Pancreas (tissue), 10 donors: ENCODE measurements at places on chromosomes 16 and 17. TPM values are rescaled to one million over a fixed set of nuclear protein-coding genes. Genes with fewer than 3 reads are reported as not detected.

The CES1 gene
- total RNA-seq, result 11.4 TPM

The AATK gene
- 24.9 TPM for total RNA-seq

The MRC2 gene
- 2.0 TPM for total RNA-seq

The OR2C1 gene
- not detected for total RNA-seq

The BANP gene
- 17.6 TPM for total RNA-seq

The TP53TG3D gene
- total RNA-seq, result not detected

DNA sequence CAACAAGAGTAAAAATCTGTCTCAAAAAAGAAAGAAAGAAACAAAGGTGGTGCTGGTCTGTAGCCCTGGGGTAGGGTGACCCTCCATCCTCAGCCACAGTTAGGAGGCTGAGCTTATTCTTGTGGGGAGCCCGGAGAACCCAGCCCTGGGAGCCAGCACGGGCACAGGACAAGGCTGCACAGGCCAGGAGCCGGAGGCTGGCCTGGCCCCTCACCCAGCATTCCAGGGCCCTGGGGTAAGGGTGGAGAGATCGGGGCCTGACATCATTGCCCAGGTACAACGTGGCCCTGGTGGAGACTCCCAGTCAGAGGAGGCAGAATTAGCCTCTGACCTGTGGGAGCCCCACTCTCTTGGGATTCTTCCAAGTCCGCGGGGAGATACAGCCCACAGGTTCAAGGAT lies 10.3 kb upstream of the KRT17 start:
- H3K4me3 ChIP-seq, result no peak overlapping the region
- H3K4me1 ChIP-seq, result peaks cover 6% of the 10 kb centered on the region
- H3K36me3 ChIP-seq, result no peaks in the 10 kb centered on the region
- DNase-seq, result no peak

- no peak for DNase-seq
- no peaks in the 10 kb centered on the region for H3K36me3 ChIP-seq
- H3K27me3 ChIP-seq, result no peaks in the 10 kb centered on the region
- no peak overlapping the region for H3K4me3 ChIP-seq
- H3K27ac ChIP-seq, result no peak overlapping the region
Measured at GRCh38 chr16:56994311-56994710, 5.0 kb downstream of the NLRC5 start.

GRCh38 chr16:89006036-89006752 lies 29.2 kb upstream of the CBFA2T3 start:
- no peak overlapping the region for H3K4me3 ChIP-seq
- no peaks in the 10 kb centered on the region for H3K36me3 ChIP-seq
- H3K4me1 ChIP-seq, result no peaks in the 10 kb centered on the region
- H3K27me3 ChIP-seq, result no peaks in the 10 kb centered on the region
- DNase-seq, result peak; percentile 49
- no peak overlapping the region for H3K27ac ChIP-seq

DNA sequence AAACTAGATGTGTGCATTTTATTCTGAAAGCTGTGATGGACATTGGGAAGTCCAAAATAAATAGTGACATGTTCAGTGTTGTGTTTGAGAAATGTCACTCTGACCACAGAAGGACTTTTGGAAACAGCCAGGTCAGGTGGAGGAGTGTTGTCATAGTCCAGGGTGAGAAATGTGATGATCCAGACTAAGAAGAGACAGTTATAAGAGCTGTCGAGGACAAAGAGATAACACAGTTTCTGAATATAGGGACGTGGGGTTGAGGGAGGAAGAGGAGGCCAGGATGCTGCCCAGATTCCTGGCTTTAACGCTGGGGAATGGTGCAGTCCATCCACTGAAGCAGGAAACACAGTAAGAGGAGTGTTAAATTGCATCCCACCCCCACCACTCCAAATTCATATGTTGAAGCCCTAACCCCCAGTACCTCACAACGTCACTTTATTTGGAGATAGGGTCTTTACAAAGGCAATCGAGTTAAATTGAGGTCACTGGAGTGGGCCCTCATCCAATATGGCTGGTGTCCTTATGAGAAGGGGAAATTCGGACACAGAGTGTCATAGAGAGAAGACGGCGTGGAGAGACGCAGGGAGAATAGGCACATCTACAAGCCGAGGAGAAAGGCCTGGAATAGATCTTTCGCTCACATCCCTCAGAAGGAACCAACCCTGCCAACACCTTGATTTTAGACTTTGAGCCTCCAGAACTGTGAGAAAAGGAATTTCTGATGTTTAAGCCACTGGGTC lies 71.3 kb downstream of the VAT1L start:
- no peak overlapping the region for H3K4me3 ChIP-seq
- no peak overlapping the region for H3K27ac ChIP-seq
- no peaks in the 10 kb centered on the region for H3K27me3 ChIP-seq
- DNase-seq, result no peak

- H3K4me1 ChIP-seq, result no peaks in the 10 kb centered on the region
- no peaks in the 10 kb centered on the region for H3K27me3 ChIP-seq
- no peak overlapping the region for H3K4me3 ChIP-seq
- no peak for DNase-seq
- H3K36me3 ChIP-seq, result no peaks in the 10 kb centered on the region
Measured at GRCh38 chr16:89633064-89633631, 19.7 kb downstream of the DPEP1 start.

DNA sequence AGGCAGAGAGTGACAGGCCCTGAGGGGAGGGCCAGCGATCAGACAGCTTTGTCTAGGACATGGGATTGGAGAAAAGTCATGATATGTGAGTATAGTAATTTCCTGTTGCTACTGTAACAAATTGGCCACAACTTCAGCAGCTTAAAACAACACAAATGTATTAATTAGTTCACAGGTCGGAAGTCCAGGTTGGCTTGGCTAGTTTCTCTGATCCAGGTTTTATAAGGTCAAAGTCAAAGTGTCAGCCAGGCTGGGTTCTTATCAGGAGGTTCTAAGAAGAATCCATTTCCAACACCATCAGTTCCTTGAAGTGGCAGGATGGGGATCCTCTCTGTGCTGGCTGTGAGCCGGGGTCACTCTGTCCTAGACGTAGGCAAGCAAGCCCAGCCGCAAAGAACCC lies 76.2 kb upstream of the SEC14L1 start:
- DNase-seq, result no peak
- no peaks in the 10 kb centered on the region for H3K27me3 ChIP-seq
- no peaks in the 10 kb centered on the region for H3K36me3 ChIP-seq
- no peaks in the 10 kb centered on the region for H3K4me1 ChIP-seq
- H3K4me3 ChIP-seq, result no peak overlapping the region

DNA sequence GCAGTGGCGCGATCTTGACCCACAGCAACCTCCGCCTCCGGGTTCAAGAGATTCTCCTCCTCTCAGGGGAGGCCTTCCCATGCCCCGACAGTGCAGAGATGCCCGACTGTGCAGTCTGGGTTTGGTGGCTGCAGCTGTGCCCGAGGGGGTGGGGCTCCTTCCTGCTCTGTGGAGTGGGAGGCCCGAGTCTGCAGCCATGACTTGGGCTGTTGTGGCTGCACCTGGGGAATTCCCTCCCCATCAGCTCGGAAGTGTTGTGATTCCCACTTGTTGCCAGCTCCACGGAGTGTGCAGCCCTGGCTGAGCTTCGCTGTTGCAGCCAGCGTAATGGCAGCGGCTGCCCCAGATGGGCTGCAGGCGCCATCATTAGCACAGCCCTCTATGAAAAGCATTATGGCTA lies 66.4 kb upstream of the SMIM36 start:
- no peaks in the 10 kb centered on the region for H3K27me3 ChIP-seq
- H3K27ac ChIP-seq, result peak overlapping the region; percentile 54
- H3K4me3 ChIP-seq, result peak overlapping the region; percentile 21
- DNase-seq, result no peak
- no peaks in the 10 kb centered on the region for H3K36me3 ChIP-seq

DNA sequence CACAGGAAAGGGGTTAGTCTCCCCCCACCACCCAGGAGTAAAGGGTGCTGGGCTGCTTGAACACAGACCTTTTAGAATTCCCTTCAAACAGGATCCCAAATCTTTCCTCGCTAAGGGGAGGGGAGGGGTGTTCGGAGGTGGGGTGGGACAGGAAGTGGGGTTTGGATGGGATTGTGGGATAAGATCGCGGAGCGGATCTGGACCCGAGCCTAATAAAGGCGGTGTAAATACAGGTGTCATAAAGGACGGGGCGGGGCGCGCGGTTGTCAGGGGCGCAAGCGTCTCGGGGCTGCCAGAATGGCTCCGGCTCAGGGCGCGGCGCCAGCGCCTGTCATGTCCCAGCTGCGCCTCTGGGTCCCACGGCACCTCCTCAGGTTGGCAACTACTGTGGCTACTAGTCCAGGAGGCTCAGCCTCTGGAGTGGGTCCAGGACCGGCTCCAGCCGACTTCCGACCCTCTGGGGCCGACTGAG lies 59.8 kb upstream of the FBXO47 start:
- peak overlapping the region; percentile 16 for H3K4me3 ChIP-seq
- no peak overlapping the region for H3K27ac ChIP-seq
- no peaks in the 10 kb centered on the region for H3K27me3 ChIP-seq
- peak; percentile 89 for DNase-seq

DNA sequence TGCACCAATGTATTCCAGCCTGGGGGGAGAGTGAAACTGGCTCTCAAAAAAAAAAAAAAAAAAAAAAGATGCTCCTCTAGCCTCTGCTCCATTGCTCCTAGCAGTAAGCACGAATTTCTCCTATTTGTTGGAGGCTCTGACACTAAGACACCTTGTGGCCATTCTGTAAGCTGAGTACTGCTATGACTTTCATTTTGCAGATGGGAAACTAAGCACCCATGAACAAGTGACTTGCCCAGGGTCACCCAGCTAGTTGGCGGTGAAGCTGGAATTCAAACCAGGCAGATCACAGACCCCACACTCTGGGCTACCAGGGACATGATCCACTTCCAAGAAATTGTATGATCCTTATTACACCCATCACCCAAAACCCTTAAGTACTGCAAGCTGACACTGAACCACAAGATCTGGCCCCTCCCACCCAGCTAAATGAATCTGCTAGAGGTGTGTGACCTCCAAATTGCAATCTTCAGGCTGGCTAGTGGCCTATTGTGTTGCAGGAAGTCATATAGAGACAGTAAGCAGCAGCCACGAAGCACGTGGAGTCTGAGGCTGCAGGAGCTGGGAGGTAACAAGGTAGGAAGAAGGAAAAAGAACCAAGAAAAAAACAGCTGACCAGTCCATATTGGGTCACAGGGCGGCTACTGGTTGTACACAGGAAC lies 209.4 kb downstream of the XYLT1 start:
- H3K4me1 ChIP-seq, result peaks cover 14% of the 10 kb centered on the region
- no peak overlapping the region for H3K27ac ChIP-seq
- H3K4me3 ChIP-seq, result no peak overlapping the region
- H3K36me3 ChIP-seq, result no peaks in the 10 kb centered on the region
- DNase-seq, result no peak

DNA sequence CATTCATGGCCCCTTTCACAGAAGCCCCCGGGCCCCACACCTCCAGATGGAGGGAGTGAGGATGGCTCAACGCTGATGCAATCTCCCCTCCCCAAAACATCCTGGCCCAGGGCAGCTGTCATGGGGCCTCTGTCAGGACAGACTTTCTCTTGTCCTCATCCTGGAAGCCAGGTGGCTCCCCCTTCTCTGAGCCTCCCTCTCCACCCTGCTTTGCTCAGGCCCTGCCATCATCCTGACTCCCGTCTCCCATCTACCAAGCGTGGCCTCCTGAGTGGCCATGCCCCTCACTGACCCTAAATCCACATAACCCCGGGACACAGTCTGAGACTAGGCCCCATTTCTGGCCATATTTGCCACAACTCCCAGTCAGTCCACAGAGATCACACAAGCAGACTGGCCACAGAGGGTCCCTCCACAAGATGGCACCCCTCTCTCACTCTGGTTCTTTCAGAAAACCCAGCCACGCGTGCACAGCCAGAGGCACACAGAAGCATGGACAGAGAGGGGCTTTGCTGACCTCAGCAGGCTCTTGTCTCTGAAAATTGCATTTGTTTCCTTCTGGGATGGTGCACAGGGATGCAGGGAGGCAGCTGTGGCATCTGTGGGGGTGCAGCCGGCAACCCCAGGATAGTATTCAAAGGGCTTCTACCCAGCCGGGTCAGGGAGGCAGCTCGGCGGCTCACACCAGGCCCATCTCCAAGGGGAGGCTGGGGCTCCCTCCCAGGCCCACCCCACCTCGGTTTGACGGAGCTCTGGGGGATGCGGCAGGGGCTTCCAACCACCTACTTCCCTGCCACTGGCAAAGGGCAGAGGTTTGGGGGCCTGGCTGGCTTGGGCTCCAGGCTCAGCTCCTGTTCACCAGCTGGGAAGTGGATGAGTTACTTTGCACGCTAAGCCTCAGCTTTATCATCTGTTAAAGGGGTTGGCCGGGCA lies 16.9 kb downstream of the DOC2B start:
- DNase-seq, result no peak
- H3K4me1 ChIP-seq, result no peaks in the 10 kb centered on the region
- H3K36me3 ChIP-seq, result no peaks in the 10 kb centered on the region
- H3K4me3 ChIP-seq, result no peak overlapping the region

DNA sequence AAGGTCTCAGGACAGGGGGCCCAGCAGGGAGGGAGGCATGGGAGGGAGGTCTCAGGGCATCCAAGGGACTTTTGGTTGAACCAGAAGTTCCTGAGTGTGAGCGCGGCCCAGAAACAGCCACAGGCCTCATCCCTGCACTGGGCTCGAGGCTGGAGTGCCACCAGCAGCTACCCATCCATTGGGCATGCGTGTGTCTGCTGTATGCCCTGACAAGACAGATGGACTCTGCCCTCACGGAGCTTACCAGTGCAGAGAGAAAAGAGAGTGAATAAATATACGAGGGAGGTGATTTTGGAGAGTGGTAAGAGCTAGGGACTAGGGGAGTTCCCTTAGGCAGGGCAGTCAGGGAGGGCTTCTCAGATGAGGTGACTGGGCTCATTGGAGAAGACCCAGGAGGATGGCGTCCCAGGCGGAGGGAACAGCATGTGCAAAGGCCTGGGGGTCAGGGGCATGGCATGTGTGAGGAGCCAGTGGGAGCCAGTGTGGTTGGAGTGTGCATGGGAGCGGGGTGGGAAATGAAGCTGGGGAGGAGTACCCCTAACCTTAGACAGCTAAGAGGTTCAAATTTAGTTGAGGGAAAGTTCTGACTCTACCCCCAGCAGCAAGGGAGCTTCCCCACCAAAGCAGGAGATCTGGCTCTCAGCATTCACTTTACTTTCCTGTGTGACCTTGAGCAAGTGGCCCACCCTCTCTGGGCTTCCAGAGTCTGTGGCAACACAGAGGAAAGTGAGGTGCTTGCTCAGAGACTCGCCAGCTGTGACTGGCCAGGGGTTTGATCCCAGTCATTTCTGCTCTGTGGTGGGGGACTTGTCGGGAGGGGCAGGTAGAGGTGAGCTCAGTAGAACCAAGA lies 74.7 kb downstream of the SREBF1 start:
- H3K27me3 ChIP-seq, result no peaks in the 10 kb centered on the region
- no peaks in the 10 kb centered on the region for H3K4me1 ChIP-seq
- H3K36me3 ChIP-seq, result no peaks in the 10 kb centered on the region

DNA sequence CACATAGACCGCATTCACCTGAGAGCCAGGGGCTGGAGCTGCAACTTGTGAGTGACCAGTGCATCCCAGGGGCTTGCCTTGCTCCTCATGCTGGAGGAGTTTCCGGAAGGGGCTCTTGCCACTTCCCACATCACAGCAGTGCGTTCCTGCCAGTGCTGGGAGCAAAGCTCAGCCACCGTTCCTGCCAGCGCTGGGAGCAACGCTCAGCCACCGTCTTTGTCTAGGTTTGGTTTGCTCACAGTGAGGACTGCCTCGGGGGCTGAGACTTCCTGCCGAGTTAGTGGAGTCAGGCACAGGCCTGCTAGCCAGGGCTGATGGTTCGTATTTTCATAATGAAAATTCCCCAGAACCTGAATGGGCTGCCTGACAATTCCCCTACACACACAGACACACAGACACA lies 5.4 kb upstream of the CHRNE start:
- no peak for DNase-seq
- H3K27me3 ChIP-seq, result no peaks in the 10 kb centered on the region
- H3K4me3 ChIP-seq, result no peak overlapping the region
- no peak overlapping the region for H3K27ac ChIP-seq
- H3K36me3 ChIP-seq, result no peaks in the 10 kb centered on the region

- no peaks in the 10 kb centered on the region for H3K27me3 ChIP-seq
- DNase-seq, result no peak
- H3K36me3 ChIP-seq, result no peaks in the 10 kb centered on the region
Measured at GRCh38 chr16:77509796-77510195, 75.0 kb upstream of the ADAMTS18 start.
